ENCODE measurements at places on chromosomes 4 and X. TPM values are rescaled to one million over a fixed set of nuclear protein-coding genes. Genes with fewer than 3 reads are reported as not detected.

- no peak for DNase-seq
Observed at GRCh38 chrX:40513012-40513411, 67.8 kb upstream of the ATP6AP2 start.

DNA sequence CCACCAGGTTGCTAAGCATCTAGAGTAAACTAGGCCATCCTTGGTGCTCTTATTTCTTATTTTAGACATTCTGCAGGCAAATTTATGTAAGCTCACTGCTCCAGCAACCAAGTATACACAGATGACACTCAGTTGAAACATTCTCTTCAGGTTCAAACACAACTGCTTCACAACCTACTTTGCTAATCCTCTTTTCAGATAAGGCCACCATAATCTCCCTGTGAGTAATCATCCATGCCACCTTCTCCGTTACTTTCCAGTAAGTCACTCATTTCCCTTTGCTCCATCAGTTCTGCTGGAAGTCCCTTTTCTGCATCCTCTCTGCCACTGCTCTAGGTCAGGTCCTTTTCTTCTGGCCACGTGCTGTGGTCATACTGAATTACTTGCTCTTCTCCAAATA lies 120.2 kb upstream of the WDFY3 start:
- no peak for DNase-seq

GRCh38 chr4:78002260-78002659 lies 54.9 kb upstream of the FRAS1 start:
- no peak for DNase-seq

GRCh38 chr4:170414360-170414759 lies 324.6 kb upstream of the AADAT start:
- DNase-seq = no peak

- DNase-seq = no peak
Observed at GRCh38 chr4:13930155-13930554, 302.6 kb upstream of the BOD1L1 start.

DNA sequence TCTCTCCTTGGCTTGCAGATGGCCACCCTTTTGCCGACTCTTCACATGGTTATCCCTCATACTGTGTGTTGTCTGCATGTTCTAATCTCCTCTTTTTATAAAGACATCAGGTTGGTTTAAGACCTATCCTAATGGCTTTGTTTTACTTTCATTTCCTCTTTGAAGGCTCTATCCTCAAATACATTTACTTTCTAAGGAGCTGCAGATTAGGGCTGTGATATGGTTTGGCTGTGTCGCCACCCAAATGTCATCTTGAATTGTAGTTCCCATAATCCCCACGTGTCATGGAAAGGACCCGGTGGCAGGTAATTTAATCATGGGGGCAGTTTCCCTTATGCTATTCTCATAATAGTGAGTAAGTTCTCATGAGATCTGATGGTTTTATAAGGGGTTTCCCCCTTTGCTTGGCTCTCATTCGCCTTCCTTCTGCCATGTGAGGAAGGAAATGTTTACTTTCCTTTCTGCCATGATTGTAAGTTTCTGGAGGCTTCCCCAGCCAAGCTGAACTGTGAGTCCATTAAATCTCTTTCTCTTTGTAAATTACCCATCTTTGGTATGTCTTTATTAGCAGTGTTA lies 204.5 kb downstream of the RELL1 start:
- no peak for DNase-seq

- no peak for DNase-seq
Observed at GRCh38 chr4:141899541-141899940, 263.2 kb downstream of the IL15 start.

DNA sequence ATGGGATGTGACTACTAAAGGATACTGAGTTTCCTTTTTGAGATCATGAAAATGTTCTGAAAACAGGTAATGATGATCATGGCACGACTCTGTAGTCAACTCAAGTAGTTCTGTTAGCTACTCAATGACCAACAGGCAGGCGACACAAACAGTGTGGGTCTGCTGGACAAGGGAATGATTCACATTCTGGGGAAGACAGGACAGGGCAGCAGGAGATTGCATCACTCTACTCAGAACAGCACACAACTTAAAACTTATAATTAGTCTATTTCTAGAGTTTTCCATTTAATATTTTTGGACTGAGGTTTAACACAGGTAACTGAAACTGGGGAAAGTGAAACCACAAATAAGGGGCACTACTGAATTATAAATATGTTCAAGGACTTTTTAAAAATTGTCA lies 365.2 kb downstream of the PRDM5 start:
- no peak for DNase-seq

- no peak for DNase-seq
Observed at GRCh38 chr4:137909529-137910309, 332.4 kb downstream of the SLC7A11 start.

DNA sequence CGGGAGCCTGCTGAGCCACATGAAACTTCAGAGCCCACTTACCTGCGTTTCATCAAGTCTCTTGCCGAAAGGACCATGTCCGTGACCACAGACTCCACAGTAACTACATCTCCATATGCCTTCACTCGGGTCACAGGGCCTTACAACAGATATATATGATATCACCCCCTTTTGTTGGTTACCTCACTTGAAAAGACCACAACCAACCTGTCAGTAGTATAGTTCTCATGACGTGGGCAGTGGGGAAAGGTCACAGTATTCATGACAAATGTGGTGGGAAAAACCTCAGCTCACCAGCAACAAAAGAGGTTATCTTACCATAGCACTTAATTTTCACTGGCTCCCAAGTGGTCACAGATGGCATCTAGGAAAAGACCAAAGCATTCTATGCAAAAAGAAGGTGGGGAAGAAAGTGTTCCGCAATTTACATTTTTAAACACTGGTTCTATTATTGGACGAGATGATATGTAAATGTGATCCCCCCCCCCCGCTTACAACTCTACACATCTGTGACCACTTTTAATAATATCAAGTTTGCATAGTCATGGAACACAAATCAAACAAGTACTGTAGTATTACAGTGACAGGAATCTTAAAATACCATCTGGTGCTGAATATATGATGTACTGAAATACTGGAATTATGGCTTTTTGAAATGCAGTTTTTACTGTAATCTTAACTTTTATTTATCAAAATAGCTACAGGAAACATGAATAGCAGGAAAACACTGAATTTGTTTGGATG lies 129.9 kb downstream of the TET2 start:
- DNase-seq = no peak

DNA sequence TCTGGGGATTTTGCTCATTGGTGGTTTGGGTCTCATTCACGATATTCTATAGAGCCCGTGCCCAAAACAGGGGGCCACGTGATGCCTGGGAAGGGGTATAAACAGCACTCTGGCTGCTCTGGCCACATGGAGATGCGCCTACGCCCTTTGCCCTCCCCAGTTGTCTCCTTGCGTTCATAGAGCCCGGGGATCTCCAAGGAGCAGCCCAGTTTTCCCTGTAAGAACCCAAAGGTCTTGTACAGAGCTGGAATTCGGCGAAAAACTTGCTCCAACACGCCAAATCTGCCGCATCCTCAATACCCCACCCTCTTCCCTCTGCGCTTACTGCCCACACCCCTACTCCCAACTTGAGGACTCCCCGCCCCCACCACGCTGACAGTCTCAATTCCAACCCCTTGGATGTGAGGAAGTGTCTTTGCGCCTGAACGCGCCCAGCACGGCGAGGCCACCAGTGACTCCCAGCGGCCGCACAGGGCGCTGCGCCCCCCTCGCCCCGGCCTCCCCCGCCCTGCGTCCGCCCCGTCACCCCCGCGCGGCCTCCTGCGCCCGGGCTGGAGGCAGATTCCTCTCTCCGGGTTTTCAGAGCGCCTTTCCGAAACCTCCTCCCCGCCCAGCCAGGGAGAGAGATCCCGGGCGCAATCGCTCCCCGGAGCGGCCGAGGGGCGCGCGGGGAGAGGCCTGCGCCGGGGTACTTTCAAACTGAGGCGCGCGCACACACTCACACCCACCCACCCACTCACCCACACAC lies at the start of gene NHS:
NHS (plus strand) TSS at position 582 of the 748 bp plus-strand sequence. CDS start 558 bp downstream, outside the sequence.
- DNase-seq = no peak

DNA sequence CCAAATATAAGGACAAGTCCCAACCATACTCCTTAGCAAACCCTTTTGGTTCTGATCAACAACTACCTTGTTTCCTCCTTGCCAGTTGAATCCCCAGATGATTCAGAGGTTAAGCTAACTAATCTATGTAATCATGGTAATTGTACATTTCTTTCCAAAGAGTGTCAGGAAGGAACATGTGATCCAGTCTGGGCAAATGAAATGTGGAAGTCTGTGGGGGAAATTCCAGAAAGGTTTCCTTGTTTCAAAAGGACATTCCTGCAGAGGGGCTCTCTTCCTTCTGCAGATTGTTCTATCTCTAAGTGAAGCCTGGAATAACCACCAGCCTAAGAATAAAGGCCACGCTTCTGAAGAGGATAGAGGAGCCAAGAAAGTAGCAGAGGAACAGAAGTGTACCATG lies 7.0 kb downstream of the PRSS12 start:
- no peak for DNase-seq

- no peak for DNase-seq
Observed at GRCh38 chrX:133151336-133151735, 54.4 kb upstream of the USP26 start.

DNA sequence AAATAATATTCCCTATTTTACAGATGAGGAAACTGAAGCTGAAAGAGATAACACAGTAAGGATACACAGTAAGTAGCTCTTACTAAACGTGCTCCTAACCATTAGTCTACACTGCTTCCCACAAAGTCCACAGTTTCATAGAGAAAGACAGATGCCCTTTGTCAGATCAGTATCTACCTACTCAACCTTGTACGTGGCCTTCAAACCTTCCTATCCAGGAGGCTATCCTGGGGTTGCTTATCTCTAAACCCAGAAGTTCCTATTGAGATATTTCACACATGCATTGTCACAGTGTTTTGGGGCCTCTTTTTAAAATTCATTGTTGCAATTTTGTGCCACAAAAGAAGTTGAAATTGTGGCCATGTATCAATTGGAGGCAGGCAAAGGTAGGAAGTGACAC lies 208.0 kb downstream of the ENOX2 start:
- no peak for DNase-seq

The SLC9B1 gene
- total RNA-seq = 0.47 TPM

The HSFX2 gene
- not detected for total RNA-seq

The KCND1 gene
- 2.5 TPM for total RNA-seq

The HSFX1 gene
- 0.58 TPM for total RNA-seq
